ENCODE measurements at places on chromosomes 12 and 14.

DNA sequence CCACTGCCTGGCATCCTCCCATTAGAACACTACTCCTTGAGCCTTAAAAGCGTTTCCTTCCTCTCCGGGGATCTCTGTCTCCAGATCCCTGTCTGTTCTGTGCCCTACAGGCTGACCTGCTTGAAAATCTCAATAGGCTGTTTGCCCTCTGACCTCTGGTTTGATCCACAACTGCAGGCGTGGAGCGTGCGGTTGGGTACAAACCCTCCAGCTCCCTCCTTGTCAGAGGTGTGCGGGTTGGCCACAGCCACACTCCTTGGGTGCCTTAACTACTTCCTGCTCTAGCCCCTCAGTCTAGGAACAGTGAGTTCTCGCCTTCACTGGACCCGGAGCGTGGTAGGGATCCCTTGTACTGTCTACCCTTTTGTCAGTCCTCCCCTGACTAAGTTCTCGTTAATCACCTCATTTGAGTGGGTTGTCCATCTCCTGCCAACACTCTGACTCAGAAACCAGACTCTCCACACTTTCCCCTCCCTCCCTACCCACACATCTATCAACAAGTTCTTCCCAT, 33.1 kb downstream of the CMKLR1 start:
- DNase-seq = peak; percentile 38

DNA sequence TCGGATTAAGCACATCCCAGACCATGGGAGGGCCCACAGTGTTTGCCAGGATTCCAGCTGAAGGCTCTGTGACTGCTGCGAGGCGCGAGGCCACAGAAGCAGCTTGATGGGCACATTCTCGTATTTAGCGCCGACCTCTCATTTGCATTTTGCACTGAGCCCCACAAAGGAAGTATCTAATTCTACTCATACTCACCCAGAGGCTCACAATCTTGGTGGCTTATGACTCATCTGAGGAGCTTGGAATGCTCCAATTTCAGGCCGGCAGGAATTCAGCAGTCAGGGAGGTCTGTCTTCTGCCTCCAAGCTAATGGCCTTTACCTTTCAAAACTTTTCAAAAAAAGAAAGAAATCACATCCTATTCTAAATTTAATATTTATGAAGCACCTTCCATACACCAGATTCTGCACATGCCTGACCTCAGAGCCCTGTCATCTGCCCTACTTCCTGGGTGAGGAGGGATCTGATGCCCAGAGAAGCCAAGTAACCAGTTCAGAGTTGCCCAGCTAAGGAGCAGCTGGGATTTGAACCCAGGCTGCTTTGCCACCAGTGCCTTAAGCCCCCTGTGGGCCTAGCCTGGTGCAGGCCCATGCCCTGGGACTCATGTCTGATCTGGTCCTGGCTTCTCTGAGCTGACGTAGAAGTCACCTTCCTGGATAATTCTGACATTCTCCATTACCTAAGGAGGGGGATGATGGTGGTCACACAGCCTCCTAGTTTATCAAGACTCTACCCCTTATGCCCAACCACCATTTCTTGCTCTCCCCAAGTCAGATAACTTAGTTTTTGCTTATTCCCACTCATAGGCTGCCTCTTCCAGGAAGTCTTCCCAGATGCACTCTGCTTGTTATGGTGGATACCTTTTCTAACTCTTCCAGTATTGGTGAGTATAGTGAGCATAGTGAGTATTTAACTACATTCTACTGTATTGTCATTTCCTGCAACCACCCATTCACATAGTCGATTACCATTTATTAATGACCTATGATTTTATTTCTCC, 198.9 kb downstream of the RBM19 start:
- peak; percentile 73 for DNase-seq

DNA sequence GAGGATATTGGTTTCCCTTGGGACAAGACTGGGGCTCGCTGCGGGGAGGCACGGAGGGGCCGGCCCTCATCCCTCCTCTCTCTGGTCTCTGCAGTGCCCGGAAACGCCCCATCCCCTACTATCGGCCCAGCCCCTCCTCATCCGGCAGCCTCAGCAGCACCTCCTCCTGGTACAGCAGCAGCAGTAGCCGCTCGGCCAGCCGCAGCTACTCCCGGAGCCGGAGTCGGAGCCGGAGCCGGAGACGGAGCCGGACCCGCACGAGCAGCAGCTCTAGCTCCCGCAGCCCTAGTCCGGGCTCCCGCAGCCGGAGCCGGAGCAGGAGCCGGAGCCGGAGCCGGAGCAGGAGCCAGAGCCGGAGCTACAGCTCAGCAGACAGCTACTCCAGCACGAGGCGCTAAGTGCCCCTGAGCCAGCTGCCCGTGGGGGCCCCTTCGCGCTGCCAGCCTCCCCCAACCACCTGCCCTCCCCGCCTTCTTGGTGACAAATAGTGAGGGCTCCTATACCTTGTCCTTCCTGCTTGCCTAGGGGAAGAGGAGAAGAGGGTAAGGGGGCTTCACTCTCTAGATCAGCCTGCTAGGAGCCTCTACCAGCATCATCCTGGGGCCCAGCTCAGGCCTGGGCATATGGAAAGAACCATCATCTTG, 22.2 kb upstream of the HSPB8 start:
- no peak for DNase-seq

- DNase-seq = no peak
These were observed 435.0 kb upstream of the STXBP6 start for GRCh38 chr14:25484906-25485305.

GRCh38 chr12:26119391-26119989, 5.3 kb downstream of the BHLHE41 start:
- peak; percentile 83 for DNase-seq

- no peak for DNase-seq
These were observed 155.0 kb downstream of the NUBPL start for GRCh38 chr14:31716208-31716607.

DNA sequence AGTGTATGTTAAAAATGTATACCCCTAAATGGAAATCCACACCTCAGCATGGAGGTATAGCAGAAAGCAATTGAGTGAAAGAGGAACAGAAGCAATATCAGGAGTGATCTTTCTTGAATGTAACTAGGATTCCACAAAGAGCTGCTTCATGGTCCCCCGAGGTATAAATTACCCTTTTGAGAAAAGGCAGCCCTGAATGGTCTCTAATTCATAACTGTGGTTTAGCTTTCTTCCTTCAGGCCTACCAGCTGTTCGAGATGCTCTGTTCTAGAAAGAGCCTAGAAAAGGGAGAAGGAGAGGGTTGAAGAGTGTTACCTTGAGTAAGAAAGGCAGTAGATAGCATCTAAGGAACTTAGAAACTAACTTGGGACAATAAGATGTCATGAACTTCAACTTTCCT, 42.9 kb upstream of the CSRNP2 start:
- no peak for DNase-seq

GRCh38 chr12:115639648-115640012, 637.9 kb downstream of the MED13L start:
- DNase-seq = no peak

GRCh38 chr14:91063119-91063518, 2.7 kb upstream of the RPS6KA5 start:
- DNase-seq = peak; percentile 6

DNA sequence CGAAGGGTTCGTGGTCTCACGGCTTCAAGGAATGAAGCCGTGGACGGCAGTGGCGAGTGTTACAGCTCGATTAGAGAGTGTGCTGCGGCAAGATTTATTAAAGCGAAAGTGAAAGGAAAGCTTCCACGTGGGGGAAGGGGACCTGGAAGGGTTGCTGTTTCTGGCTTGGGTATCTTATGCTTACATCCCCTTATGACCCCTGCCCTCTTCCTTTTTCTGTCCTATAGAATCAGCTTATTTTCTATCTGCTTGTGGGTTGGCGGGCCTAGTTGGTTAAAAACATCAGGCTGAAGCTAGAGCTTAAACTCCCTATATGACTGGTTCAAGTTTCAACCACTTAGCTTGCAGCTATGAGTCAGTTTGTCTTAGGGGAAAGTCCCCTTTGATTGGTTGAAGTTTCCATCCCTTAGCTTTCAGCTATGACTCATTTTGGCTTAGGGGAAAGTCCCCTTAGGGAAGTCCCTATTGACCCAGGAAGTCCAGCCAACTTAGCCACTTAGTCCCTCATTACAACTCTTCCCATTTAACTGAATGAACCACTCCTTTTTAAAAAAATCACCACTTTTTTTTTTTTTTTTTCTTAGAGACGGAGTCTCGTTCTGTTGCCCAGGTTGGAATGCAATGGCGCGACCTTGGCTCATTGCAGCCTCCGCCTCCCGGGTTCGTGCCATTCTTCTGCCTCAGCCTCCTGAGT, 1494.7 kb upstream of the TMEM132C start:
- peak; percentile 27 for DNase-seq

GRCh38 chr12:47954058-47954457, 9.3 kb upstream of the TMEM106C start:
- no peak for DNase-seq

- no peak for DNase-seq
These were observed 249.1 kb downstream of the AKAP6 start for GRCh38 chr14:32578181-32578580.

- DNase-seq = no peak
These were observed 149.2 kb downstream of the NRXN3 start for GRCh38 chr14:78319406-78319805.

DNA sequence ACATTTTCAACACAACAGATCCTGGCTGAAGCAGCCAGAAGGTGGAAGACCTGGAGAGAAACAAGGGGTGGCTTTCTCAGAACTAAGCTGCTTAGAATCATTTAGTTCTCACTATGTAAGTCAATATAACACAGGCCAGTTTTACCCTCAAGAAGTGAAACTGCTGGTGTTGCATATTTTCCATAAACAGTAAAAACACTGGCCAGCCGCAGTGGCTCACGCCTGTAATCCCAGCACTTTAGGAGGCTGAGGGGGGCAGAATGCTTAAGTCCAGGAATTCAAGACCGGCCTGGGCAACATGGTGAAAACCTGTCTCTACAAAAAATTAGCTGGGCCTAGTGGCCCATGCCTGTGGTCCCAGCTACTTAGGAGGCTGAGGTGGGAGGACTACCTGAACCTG, 11.6 kb downstream of the STX2 start:
- DNase-seq = no peak

DNA sequence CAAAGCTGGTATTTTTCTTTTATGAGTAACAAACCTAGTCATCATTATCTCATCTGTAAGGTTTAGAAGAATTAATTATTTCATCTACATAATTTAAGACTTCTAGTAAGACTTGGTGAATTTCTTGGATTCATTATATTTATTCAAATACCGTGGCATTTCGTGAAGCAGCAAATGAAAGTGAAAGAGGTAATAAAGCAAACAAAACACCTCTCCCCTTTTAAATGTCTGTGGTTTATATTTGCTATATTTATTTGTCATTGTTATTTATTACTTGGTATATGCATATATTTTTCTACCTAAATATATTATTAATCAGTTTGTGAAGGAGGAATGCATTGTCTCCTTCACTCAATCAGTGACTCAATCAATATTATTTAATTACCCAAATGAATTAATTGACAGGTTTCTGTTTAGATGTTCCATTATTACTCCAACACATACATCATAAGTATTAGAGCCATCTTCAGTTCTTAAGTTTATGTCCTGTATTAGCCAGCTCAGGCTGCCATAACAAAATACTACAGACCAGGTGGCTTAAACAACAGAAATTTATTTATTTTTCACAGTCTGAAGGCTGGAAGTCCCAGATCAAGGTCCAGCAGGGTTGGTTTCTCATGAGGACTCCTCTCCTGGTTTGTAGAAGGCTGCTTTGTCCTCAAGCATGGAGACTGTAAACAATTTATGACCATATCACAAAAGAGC, 6.6 kb downstream of the CFAP54 start:
- DNase-seq = no peak

DNA sequence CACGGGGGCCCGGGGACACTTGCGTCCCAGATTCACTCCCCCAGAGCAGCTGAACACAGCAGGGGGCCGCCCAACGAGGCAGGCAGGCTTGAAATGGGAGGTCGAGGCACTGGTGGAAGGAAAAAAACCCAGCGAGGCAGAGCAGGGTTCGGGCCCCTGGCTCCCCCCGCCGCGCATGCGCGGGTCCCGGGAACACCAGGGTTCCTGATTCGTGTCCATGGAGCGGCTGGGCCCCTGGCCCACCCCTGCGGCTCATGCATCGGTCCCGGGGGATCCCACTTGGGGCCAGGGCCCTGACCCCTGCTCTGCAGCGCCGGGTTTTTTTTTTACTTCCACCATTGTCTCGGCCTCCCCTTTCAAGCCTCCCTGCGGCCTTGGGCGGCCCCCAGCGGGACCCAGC, 321.5 kb downstream of the ALG10 start:
- no peak for DNase-seq

DNA sequence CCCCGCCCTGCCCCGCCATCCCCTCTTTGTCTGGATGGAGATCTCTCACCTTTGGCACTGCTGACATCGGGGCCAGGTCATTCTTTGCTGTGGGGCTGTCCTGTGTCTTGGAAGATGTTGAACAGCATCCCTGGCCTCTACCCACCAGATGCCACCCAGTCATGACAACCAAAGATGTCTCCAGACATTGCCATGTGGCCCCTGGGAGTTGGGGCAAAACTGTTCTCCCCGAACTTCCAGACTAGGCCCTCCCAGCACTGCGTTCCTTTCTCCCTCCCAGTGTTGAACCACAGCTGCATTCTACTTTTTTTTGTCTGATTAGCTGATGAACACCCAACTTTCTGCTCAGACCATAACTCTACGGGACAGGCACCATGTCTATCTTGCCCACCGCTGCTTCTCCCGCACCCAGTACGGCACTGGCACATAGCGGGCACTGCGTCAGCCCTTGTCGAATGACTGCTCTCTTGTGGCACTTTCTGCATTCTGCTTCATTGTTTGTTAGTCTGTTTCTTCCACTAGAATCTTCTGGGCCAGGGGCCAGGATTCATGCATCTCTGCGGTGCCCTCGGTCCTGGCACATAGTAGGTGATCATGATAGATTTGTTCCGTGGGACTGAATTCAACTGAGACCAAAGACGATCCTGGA, 13.1 kb upstream of the MYL2 start:
- no peak for DNase-seq

DNA sequence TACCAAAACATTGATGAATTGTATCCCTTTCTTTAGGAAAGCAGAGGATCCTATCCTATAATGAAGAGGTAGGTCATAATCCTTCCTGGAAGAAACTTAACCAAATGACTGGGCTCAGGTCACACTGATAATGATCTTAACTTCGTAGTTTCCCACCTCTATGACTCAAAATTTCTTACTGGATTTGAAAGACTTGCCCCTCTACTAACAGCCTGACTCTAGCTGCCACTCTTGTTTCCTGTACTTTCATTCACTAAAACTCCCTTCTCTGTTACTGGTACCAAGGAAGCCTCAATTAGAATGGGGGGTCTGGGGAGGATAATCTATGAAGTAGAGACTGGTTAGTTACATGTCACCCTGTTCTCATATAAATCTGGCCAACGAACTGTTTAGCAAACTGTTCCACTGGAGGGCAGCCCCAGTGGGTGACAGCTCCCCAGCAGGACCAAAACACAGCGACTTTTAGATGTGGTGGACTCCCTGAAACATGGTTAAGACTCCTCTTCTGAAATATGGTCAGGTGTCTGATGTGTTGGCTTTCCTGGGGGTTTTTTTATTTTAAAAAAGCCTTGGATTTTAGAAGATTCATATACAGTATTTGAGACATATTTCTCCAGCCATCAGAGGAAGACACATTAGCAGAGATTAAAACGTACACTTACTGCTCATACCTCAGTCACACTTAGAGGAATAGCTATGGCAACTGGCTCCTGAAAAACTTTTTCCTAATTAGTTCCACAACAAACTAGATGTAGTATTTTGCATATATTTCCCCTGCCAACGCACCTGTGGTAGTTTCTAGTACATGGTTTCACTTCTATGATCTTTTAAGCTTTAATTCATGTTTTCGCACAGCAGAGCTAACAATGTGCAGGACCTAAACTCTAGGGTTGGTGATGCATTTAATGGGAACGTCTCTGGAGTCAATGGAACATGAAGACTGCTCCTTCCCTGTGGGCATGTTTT, 72.3 kb downstream of the ACADS start:
- no peak for DNase-seq

GRCh38 chr12:88036353-88036965, 7.3 kb upstream of the C12orf50 start:
- DNase-seq = peak; percentile 36
